Activated CD4-positive, alpha-beta T cell treated with anti-CD3 and anti-CD28 coated beads, Interleukin-2, amount 10 ng/mL, durations not matched to agents 24 days and 14 days (primary cell): ENCODE measurements at places on chromosomes 1 and 21.

- no peak for DNase-seq
Observed at GRCh38 chr21:32494934-32495709, 82.6 kb downstream of the EVA1C start.

DNA sequence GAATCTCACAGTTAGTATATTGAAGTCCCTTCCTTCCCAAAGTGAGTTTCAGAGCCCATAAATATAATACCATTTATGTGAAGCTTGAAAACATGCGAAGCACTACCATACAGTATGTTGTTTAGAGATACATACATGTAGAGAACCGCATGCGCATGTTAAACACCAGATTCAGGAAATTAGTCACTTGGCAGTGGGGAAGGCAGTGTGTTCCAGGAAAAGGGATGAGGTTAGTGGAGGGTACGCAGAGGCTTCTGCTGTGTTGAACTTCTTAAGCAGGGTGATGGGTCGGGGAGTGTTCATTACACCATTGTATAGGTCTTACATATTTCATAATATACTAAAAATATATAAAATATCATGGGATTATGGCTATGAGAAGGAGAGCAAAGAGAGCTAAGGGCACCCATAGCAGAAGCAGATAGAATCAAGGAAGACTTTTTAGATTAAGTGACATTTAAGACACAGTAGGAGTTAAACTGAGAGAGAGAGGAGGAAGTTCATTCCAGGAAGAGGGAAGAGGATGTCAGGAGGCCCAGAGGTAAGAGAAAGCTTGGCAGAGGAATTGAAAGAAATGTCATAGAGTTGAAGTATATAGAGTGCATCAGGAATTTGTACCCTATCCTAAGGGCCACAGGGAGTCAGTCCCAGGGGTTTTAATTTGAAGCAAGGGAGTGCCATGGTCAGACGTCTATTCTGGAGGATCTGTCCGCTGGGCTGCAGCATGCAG is 43.5 kb upstream of the SARS1 start:
- no peak for DNase-seq

DNA sequence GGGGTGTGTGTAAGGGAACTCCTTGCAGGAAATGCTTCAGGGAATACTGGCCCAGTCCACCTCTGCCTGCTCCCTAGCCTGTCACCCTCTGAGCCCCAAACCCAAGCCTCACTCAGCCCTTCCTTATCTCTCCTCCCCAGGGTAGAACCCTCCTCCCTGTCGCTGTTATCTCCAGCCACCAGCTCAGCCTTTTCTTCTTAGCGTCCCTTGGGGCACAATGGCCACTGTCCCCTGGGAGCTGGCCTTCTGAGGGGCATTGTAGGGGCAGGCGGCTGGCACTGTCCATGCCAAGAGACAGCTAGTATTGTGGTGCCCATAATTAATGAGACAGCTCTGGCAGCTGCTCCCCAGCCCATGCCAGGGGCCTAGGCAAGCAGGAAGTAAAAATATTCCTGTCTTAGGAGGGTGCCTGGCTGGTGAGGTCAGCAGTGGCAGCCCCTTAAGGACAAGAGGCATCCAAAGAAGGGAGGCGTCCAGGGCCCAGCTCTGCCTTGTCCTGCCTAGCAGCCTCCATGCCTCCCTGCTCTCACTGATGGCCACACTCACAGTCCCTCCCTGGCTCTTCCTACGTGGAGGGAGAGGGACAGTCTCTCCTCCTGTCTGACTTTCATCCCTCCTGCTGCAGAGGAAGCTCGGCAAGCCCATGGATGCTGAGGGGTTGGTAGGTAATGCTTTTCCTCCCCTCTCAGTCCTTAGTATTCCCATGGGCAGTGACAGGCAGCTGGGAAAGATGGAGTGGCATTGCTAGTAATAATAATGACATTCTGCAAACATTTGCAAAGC is 37.5 kb downstream of the KCNQ4 start:
- no peak for DNase-seq

GRCh38 chr1:22154626-22155025 is 11.7 kb upstream of the WNT4 start:
- DNase-seq, result no peak

- DNase-seq, result no peak
Observed at GRCh38 chr1:53616927-53617326, 122.0 kb downstream of the GLIS1 start.

GRCh38 chr1:210373878-210374599 is 45.3 kb downstream of the HHAT start:
- peak; percentile 88 for DNase-seq

GRCh38 chr1:17890815-17891191 is 135.7 kb downstream of the ACTL8 start:
- no peak for DNase-seq

- no peak for DNase-seq
Observed at GRCh38 chr1:17950728-17951127, 156.9 kb upstream of the IGSF21 start.

DNA sequence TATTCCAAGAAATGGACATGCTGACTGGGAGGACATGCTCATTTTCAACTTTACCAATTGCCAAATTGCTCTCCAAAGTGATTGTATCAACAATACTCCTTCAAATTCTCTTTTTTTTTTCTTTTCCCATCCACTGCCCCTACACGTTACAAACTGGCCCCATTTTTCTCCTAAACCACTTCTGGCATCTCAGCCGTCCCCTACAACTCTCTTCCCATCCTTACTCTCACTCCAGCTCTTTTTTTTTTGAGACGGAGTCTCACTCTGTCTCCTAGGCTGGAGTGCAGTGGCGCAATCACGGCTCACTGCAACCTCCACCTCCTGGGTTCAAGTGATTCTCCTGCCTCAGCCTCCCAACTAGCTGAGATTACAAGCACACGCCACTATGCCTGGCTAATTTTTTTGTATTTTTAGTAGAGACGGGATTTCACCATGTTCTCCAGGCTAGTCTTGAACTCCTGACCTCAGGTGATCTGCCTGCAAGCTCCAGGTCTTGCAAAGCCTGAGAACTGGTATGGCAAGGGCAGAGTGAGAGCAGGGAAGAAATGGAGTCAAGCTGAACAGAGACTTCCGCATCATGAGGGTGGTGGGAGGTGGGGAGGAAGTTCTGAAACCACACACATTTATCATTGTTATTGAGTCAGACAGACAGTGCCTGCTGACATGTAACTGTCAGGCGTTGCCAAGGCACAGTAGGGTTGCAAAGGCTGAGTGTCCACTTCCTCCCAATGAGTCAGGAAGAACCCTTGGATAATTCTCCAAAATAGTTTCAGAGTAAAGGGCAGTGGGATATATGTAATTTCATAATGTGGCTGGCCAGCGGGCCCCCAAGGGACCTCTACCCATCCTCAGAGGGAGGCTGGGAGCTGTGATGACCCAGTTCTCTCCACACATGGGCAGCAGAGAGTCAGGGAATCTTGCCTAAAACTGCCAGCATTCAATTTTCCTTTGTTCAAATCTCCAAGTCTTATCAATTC is 17.4 kb downstream of the CELA3A start:
- DNase-seq, result peak; percentile 92

GRCh38 chr1:184970691-184971161 is 3.6 kb downstream of the NIBAN1 start:
- DNase-seq, result no peak

GRCh38 chr1:3914911-3915310 is 14.8 kb upstream of the C1orf174 start:
- DNase-seq, result no peak
